ENCODE measurements at places on chromosomes 4 and X.

GRCh38 chr4:107388736-107389274 is 331.2 kb downstream of the PAPSS1 start:
- DNase-seq, result no peak

- no peak for DNase-seq
Observed at GRCh38 chrX:10507181-10507580, 113.2 kb downstream of the MID1 start.

DNA sequence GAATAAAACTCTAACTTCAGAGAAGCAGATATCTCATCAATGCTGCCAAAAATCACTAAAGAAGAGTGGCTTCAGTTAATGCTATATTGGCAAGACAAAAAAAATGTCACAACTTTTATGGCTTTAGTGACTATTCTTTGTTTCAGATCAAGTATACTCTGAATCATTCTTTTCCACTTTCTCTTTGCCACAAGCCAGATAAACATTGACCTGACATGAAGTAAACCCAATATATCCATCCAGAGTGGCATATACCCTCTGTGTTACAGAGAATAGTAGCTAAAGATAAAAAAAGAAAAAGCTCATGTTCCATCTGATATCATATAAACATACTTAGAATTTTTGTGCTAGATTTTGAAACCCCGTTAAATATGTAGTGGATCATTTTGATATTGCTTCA is 206.7 kb upstream of the CNKSR2 start:
- no peak for DNase-seq

DNA sequence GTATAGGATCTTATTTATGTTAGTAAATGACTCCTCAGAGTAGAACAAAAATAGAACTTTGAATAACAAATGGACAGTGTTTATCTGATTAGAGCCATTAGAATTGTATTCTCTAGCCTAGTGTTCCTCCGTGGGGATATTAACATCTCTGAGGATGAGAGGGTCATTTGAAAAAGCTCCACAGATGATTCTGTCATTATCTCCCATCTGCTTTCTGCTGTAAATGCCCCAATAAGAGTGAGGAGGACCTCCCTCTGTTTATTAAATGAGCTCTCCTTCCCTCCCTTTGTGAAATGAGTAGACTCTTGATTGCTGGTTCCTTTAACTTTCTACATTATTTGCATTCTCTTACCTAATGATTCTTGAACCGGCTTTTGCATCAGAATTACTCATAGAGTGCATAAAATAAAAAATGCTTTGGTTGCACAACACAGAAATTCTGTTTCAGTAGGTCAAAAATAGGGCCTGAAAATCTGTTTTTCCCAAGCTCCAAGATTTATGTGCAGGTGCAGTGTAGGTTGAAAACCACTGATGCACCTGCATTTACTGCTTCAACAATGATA is 18.0 kb downstream of the GC start:
- DNase-seq, result no peak

- no peak for DNase-seq
Observed at GRCh38 chrX:31499109-31499508, 427.3 kb upstream of the FTHL17 start.

DNA sequence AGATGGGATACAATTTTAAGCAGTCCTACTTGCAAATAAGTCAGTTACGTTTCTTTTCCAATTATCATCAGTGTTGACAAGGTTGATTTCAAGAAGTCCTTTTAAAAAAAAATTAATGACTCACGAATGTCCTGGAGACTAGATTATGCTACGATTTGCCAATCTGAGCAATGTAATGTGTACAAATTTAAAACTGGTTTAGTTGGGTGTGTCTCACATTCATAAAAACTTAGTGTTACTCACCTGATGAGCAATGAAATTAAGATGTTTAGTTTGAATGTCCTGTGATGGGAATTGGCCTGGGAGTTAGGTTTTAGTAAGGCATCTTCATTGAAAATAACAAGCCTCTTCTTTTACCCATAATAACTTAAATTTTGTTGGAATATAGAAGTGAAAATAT is 136.7 kb upstream of the POF1B start:
- DNase-seq, result no peak

- peak; percentile 26 for DNase-seq
Observed at GRCh38 chr4:3176367-3177229, 72.4 kb upstream of the MSANTD1 start.

DNA sequence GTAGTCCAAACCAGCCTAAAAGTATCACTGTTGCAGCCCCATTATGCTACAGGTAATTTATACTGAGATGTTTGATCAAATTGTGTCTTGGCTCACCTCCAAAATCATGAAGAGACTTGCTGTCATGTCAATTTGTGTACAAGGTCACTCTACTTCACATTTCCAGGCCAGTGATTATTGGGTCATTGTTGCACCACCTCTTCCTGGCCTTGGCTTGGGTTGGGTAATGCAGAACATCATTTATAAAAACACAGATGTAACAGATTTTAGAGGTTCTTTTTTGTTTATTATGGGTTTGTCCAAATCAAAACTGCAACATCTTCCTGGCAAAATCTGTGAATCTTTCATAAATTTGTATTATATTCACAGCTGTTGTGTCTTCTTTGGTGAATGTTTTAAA is 459.5 kb downstream of the ANKRD50 start:
- DNase-seq, result no peak

GRCh38 chr4:101211146-101211553 is 136.2 kb downstream of the PPP3CA start:
- DNase-seq, result no peak

GRCh38 chr4:3807822-3808496 is 41.8 kb downstream of the ADRA2C start:
- no peak for DNase-seq

GRCh38 chrX:2789569-2789968 is 37.7 kb downstream of the XG start:
- no peak for DNase-seq

DNA sequence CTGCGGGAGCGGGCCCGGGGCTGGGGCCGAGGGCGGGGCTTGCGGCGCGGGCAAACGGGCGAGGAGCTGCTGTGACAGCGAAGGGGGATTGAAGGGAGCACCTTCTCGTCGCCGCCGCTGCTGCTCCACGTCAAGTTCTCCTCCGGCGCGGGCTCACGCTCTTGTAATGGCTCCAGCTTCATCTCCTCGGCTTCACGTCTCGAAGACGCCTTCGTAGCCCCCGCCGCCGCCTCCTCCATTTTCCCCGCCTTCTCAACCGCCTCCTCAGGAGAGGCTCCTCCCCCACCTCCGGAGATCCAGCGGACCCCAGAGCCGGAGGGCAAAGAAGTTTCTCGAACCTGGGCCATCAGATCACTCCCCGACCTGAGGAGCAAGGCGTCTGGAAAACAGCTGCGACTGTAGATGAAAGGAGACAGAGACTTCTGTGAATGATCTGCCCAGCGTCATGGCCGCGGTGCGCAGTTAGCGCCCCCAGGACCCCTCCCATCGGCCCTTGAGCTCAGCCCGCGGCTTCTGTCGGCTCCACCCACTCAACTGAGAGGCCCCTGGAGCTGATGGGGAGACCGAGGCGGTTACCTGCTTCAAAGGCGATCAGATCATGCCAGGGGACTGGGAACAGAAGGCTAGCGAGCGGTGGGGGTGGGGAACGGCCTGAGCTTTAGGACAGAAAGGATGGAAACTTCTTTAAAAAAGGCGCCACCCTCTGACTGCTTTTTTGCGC is 895 bp downstream of the USP51 start:
- no peak for DNase-seq

- no peak for DNase-seq
Observed at GRCh38 chrX:24900234-24900633, 115.5 kb downstream of the ARX start.

GRCh38 chr4:150126201-150126863 is 48.1 kb downstream of the DCLK2 start:
- no peak for DNase-seq

GRCh38 chrX:110389570-110389969 is 30.9 kb downstream of the RTL9 start:
- no peak for DNase-seq

GRCh38 chr4:53693909-53694308 is 102.6 kb upstream of the LNX1 start:
- DNase-seq, result no peak

DNA sequence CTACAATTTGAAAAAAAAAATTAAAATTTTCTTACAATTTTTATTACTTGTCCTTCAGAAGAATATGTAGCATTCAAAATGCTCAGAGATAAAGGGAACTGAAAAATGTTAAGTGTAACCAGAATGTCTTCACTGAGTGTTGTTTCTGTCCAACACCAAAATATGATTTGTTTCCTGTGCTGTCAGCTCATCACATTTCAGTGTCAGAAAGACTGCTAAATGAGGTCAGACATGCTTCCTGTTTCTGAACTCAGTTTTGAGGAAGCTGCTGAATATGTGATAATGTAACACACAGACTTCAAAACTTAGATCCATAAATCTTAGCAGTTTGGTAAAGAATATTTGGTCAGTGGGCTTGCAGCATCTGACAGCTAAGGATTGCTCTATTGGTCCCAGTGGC is 1849.7 kb downstream of the PCDH7 start:
- no peak for DNase-seq

DNA sequence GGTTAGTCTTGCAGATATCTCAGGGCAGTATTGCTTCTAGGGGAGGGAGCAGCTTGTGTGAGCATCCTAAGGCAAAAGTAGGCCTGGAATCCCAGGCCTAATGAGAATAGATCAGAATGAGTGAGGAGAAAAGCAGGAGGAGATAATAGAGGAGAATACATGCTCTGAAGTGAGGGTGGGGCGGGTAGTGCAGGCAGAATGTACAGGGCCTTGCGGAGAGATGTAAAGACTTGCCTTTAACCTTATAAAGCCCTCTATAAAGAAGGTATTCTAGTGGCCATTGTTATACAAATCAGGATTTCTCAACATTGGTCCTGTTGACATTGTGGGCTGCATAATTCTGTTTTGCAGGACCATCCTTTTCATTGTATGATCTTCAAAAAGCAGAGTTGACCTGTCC is 855.3 kb downstream of the PCDH7 start:
- DNase-seq, result no peak

DNA sequence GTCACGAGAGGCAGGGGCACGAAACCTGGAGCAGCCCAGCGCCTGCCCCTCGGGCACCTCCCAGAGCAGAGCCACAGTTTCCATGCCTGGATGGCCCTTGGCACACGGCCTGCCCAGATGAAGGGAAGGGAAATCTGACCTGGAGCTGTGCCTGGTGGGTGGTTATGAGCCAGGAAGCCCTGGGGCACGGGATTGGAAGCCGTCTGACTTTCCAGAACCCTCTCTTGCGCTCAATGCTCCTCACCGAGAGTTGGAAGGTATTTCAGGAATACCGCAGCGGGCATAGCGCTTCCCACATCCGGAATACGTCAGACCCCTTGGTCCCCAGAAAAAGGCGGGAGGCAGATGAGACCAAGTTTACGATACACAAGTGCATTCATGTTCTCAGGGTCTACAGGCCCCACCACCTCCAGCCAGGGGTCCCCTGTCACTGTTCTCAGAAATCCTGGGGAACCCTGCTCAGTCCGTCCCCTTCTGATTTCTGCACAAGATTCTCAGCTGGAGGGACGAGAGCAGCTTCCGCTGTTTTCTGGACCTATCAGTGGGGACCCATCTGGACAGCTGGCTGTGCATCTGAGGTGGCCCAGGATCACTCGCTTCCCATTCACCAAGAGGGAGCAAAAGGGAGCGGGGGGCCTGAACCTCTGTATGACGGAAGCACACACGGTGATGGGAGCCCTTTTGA is 172.9 kb downstream of the AFAP1 start:
- no peak for DNase-seq

DNA sequence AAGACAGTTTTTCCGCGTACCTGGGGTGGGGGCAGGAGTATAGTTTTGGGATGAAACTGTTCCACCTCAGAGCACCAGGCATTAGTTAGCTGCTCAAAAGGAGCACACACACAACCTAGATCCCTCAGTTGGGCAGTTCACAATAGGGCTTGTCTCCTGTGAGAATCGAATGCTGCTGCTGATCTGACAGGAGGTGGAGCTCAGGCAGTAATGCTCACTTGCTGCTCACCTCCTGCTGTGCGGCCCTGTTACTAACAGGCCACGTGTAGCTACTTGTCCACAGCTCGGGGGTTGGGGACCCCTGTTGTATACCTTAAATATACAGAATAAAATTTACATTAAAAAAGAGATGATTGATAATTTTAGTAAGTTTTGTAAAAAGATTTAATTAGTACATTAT is 191.5 kb downstream of the SLC7A11 start:
- DNase-seq, result no peak

- no peak for DNase-seq
Observed at GRCh38 chr4:176584031-176584606, 208.6 kb downstream of the VEGFC start.

GRCh38 chrX:47191806-47192401 is 1.7 kb upstream of the UBA1 start:
- no peak for DNase-seq

GRCh38 chr4:183503497-183504063 is 1.3 kb upstream of the ING2 start:
- peak; percentile 3 for DNase-seq

DNA sequence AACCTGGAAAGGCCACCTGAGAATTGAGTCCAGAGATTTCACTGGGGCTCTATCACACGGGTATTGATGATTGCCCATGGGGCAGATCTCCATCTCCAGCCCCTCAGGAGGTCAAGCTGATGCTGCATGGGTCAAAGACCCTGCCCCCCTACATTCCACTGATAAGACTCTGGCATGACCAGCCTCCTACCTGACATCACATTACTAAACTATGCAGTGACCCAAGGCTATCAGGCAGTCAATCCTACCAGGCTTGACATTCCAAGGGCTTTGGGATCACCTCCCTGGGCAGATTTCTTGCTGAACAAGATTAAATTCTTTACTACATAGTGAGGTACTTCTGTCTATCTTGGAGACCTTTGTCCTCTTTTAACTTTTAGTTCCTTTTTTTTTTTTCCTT is 192.7 kb upstream of the STS start:
- no peak for DNase-seq

DNA sequence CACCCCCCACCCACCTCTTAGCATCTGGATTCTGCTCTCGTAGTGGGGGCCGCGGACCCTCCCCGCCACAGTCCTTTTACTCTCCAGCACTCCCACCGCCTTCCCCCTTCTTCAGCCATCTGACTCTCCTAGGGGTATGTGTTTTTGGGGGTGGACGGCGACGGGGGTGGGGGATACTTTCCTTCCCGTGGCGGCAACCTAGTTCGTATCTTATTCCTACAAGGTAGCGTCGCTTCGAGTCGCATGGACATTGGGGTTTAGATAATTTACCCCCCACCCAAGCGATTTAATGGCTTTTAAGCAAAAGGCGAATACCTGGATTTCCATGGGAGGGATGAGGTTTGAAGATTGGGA is 1.3 kb upstream of the BCORL1 start:
- no peak for DNase-seq

GRCh38 chr4:1246901-1247863 is 1.7 kb downstream of the CTBP1 start:
- no peak for DNase-seq

- no peak for DNase-seq
Observed at GRCh38 chr4:77026322-77026704, 49.5 kb downstream of the CCNI start.

DNA sequence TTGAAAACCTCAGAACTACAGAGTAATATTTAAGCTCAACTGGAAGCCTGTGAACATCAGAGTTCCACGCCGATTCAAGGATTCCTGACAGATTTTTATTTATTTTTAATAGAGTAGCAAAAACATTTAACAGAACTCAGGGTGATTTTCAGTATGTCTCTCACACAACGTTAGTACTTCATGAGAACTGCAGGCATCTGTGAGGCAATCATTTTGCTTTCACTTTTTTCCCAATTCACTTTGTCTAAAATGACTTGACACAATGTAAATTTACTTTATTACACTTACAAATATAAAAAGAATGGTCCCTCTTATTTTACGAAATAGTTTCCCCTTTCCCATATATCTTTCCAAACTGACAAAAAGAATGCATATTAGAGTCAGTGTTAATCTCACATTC is 869.5 kb upstream of the EPHA5 start:
- no peak for DNase-seq

- no peak for DNase-seq
Observed at GRCh38 chr4:84496706-84497503, 2.2 kb downstream of the NKX6-1 start.
